Islet precursor cell (in vitro differentiated cells): ENCODE measurements at places on chromosomes 7 and 10.

GRCh38 chr10:43267811-43268210, 946 bp upstream of the RASGEF1A start:
- DNase-seq: no peak

- DNase-seq: peak; percentile 89
These were observed 41.2 kb upstream of the SDK1 start for GRCh38 chr7:3259711-3260400.

DNA sequence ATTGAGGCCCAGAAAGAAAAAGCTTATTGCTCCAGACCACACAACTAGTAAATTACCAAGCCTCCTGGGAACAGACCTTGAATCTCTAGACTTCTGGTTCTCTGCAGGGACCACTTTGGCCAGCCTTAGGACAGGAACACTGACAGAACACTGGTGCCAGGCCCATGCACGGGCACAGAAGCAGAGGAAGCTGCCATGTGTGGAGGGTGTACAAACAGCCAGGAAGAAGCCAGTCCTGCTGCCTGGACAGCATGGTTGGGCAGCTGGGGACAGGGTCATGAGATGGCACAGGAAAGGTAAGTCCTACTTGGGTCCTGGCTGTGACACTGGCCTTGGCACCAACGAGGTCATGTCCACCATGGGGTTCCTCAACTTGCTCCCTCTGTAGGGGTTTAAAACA, 19.2 kb downstream of the MMRN2 start:
- DNase-seq: peak; percentile 49

DNA sequence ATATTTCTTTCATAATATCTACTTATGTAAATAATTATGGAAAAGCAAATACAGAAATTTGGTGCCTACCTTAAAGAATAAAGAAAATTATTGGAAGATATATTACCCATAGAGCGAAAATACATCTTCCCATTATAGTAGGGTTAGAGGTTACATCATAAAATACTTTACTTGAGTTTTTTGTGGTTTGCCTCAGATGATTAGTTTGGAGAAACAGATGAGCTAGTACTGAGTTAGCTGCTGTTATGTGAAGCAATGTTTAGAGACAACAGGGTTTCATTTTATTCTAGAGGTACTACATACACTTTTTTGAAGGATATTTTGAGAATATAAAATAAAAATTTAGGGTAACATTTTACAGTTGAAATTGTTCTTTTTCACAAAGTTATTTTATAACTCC, 2.9 kb upstream of the MLLT10 start:
- no peak for DNase-seq

- no peak for DNase-seq
These were observed 6.0 kb upstream of the TMED4 start for GRCh38 chr7:44587843-44588711.

GRCh38 chr10:114482480-114483304, 78.4 kb upstream of the AFAP1L2 start:
- no peak for DNase-seq

GRCh38 chr7:1993031-1993695, 239.6 kb downstream of the MAD1L1 start:
- DNase-seq: no peak
